ENCODE measurements at places on chromosomes 1 and 21.

DNA sequence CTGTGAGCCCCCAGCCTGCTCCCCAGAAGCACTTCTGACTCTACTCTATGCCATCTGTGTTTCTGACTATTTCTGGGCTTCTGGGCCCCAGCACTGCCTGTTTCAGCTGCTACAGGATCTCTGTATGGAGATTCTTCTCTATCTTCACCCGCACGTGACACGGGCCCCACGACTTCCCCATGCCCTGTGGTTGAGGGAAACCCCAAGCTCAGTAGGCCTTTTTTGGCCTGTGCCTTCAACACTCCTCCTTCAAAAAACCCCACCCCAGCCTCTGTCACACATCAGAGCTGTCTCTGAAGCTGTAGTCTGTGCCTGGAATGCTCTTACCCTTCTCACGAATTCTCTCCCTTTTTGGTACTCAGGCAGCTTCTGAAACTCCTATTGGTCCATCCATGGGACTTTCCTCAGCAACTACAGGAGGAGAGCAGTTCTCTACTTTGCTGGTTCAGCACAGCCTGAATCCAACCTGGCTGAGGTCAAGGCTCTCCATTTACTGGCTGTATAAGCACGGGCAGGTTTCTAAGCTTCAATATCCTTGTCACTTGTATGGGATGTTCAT is 2.0 kb upstream of the NID1 start:
- peak; percentile 25 for DNase-seq

DNA sequence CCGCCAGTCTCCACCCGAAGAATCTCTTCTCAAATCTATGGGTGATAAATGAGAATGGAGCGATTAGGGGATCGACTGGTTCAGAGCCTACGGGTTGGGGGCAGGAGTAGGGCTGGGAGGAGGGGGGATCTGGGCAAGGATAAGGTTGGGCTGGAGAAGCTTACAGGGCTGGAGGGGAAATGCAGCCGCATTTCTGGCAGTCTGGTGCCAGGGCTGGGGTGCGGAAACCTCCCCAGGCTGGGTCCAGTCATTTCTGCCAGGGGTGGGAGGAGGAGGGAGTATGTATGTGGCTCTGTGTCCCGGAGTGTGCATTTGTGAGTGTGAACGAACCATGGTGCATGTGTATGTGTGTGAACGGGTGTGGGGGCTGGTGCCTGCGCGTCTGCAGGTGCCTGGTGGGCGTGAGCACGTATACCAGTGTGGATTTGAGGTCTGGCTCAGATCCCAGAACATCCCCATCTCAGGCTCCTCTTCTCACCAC is 10.2 kb downstream of the C1orf216 start:
- no peak for DNase-seq

- no peak for DNase-seq
These were observed 5.9 kb downstream of the LRP8 start for GRCh38 chr1:53321776-53322602.

GRCh38 chr1:160541622-160542302 is 18.7 kb upstream of the SLAMF6 start:
- DNase-seq, result no peak

- no peak for DNase-seq
These were observed 5.0 kb downstream of the KDM5B start for GRCh38 chr1:202802998-202803932.
